ENCODE measurements at places on chromosomes 12 and 14.
A peak's percentile ranks its signal among the peaks of the same experiment; 100 is the strongest.

DNA sequence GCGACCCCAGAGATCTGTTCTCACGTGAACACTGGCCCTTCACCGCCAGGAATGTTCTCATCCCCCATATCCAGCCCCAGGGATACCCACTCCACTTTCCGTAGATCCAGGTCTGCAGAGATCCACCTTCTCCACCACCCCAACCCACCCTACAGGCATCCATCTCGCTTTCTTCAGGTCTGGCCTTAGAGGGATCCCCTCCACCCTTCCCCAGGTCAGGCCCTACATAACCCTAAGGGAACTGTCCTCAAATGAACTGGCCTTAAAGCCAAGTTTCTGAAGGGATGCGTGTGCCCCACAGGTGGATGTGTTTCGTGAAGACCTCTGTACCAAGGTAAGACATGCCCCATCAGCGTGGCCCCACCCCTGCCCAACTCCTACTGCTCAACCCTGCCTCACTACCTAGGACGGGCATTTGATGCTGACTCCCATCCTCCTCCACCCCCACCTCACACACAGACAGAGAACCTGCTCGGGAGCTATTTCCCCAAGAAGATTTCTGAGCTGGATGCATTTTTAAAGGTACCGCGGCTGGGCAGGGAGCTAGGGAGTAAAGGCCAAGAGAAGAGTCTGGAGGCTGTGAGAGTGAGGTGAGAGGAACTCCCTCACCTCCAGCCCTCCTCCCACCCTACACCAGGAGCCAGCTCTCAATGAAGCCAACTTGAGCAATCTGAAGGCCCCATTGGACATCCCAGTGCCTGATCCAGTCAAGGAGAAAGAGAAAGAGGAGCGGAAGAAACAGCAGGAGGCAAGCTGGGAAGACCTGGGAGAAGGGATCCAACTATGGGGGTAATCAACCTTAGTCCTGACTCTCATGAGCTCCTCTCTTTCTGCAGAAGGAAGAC, 912 bp downstream of the PSME1 start:
- DNase-seq, result no peak

DNA sequence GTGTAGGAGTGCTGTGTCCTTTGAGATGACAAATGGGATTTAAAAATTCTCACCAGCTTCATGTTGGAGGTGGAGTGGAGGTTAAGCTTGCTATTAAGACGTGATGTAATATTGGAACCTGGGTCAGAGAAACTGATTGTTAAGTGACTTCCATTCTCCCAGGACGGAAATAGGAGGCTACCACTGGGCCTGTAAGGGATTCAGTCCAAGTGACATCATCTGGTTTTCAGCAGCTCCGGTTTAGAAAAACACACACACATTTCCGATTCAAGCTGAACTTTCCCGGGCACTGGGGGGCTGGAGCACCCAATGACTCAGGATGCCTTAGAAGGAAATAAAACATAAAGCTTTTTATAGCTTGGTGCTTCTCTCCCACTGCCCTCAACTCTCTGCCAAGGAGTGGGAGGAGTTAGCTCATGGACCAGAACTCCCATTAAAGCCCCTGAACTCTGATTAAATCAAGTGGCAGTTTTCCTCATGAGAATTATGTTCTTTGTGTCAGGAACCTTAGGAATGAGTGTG, 12.4 kb downstream of the CALM1 start:
- peak; percentile 81 for DNase-seq

GRCh38 chr14:23380197-23380914, 3.5 kb downstream of the CMTM5 start:
- no peak for DNase-seq

DNA sequence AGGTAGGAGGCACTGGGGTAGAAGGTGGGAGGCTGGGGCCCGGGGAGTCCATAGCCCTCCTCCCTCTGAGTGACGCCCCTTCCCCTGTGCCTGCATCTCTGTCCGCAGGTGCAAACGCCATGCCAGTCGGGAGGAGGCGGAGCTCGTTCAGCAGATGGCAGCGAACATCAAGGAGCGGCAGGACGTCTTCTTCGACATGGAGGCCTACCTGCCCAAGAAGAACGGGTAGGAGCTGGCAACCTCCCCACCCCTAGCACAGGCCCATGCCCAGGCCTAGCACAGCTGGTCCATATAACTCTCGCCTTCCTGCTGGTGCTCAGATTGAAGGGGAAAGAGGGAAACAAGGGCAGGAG, 35.6 kb downstream of the TMEM120B start:
- no peak for DNase-seq
